Fibroblast of skin of right biceps (primary cell): ENCODE measurements at places on chromosomes 3 and 15.

DNA sequence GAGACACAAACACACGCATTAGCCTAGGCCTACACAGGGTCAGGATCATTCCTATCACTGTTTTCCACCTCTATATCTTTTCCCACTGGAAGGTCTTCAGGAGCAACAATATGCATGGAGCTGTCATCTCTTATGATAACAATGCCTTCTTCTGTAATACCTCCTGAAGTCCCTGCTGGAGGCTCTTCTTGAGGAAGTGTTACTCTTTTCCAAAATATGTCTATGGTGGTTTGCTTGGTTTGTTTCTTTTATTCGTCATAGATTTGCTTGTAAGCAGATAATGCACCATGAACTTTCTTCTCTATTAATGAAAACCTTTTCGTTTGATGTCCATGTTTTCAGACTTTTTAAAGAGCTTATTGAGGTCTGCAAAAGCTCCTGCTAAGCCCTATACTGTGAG, 109.3 kb downstream of the GMPS start:
- DNase-seq: peak; percentile 10

DNA sequence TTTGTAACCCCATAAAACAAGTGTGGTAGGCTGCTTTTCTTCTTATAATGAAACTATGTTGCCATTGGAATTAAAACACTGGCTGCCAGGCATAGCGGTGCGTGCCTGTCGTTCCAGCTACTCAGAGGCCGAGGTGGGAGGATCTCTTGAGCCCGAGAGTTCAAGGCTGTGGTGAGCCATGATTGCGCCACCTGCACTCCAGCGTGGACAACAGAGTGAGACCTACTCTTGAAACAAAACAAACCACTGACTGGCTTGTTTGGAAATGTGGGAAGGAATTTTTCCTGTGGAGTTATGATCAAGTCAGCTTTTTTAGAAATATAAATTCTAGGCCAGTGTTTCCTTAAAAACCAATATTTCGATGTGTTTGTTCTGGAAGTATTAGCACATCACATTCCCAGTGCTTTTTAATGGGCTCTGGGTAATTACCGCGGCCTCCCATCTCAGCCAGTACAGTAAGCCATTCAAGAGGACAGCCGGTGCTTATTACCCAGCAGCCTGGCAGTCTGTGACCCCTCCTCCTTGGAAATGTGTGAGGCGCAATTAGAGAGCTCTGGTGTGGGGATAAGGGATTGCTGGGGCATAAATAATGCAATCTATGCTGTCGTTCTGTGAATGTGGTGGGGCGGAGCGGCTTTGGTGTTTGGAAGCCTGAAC, 58.3 kb upstream of the TRAK1 start:
- DNase-seq: peak; percentile 83

- no peak for DNase-seq
Observed at GRCh38 chr3:112925969-112926368, 48.9 kb downstream of the CD200R1 start.

DNA sequence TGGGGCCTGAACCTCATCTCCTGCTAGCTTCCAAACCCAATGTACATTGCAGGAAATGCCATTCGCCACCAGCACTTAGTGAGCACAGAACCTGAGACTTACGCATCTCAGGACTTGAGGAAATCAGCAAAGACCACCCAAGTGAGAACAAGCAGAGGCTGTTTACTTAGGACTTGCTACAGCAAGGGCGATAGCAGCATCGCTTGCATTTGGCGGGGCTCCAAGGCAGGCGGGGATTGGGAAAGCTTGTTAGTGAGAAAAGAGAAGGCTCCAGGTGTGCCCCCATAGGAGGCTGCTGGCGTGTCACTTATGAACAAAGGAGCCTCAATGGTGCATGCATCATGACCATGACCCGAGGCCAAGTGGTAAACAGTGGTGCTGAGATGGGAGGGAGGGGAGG, 19.7 kb downstream of the SLC6A20 start:
- DNase-seq: no peak

GRCh38 chr3:45772341-45773035, 23.8 kb downstream of the SLC6A20 start:
- no peak for DNase-seq

DNA sequence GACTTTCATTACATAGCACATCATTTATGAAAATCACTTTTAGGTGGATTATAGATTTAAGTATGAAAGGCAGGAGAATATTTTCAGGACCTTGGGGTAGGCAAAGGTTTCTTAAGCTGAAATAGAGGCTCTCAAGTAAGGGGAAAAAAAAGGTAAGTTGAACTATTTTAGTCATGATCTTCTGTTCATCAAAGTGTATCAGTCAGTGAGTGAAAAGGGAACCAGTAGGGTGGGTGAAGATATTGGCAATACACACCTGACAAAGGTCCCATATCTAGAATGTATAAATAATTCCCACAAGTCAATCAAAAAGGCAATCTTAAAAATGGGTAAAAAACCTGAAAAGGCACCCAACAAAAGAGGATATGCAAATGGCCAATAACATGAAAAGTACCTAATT, 218.6 kb downstream of the KLF13 start:
- no peak for DNase-seq

GRCh38 chr3:156826144-156826895, at the start of gene LEKR1:
Gene LEKR1, plus strand, starts transcription at chr3:156826353. Its CDS starts 2,977 bp downstream, at chr3:156829330.
- DNase-seq: peak; percentile 90

- peak; percentile 95 for DNase-seq
Observed at GRCh38 chr15:69414701-69415167, 585 bp downstream of the KIF23 start.

- peak; percentile 100 for DNase-seq
Observed at GRCh38 chr3:52670621-52671521, 14.8 kb downstream of the PBRM1 start.

DNA sequence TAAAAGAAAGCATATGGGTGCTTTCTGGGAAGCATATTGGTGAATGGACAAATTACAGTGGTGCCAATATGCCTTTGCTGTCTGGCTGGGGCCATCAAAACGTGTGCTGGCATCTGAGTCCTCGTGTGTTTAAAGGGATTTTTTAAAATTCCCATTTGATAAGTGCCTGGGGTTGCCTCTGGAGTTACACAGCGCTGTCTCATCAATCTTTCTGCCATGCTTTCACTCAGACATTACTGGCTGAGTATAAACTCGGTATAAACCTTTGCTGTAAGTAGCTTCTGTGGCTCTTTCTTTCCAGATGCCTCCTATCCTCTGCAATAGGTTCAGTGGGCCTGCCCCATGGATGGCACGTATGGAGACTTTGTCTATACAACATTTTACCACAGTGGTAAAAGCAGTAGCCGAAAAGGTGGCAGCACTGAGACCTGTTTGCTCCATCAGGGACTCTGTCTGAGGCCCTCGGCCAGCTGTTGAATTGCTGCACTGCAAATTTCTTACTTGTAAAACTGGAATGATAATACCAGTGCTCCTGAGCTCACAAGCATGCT, 195.5 kb downstream of the LPP start:
- DNase-seq: peak; percentile 53

DNA sequence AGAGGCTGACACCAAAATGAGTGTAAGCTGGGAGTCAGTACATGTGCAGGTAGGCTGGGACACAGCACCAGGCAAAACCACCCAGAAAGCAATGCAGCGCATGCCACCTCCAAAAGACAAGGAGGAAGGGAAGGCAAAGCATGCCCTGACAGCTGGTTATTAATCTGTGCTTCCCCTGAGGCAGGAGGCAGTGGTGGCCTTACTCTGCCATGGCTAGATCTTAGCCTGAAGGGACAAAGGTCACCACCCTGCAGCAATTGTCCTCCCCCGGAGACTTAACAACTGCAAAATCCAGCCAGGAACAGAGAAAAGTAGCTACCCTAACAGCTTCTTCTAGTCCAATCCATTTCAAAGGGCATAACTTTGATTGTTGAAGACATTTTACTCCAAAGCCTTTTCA, 73.7 kb downstream of the PLD1 start:
- DNase-seq: no peak

GRCh38 chr3:101814835-101815234, 34.5 kb upstream of the NFKBIZ start:
- DNase-seq: no peak

DNA sequence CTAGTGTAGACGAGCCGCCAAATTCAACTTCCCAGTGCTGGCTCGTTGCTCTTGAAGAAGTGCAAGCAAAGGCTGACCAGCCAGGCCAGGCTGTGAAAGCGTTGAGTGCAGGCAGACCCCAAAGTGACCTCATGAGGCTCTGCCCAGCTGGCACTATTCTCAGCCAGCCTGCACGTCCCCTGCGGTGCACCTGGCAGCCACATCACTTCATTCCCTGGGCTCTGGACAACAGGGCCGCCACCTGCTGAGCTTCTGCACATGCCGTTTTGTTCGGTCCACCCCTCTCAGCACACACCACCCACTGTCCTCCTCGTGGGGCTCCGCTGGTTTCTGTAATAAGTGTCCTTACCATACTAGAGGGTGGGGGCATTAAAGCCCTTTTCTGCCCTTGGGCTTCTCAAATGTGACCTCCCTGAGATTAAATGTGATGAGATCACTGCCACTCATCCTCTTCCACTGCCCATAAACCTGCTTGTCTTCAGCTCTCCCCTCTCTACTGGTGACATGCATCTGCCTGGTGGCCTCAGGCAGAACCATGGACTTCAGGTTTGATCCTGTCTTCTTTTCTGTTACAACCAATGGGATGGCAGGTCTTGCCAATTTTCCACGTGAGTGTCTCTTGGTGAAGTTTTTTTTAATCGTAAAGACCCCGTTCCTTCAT, 6.1 kb downstream of the RASGRF1 start:
- no peak for DNase-seq

- DNase-seq: no peak
Observed at GRCh38 chr3:46196261-46196957, 11.7 kb downstream of the CCR1 start.

DNA sequence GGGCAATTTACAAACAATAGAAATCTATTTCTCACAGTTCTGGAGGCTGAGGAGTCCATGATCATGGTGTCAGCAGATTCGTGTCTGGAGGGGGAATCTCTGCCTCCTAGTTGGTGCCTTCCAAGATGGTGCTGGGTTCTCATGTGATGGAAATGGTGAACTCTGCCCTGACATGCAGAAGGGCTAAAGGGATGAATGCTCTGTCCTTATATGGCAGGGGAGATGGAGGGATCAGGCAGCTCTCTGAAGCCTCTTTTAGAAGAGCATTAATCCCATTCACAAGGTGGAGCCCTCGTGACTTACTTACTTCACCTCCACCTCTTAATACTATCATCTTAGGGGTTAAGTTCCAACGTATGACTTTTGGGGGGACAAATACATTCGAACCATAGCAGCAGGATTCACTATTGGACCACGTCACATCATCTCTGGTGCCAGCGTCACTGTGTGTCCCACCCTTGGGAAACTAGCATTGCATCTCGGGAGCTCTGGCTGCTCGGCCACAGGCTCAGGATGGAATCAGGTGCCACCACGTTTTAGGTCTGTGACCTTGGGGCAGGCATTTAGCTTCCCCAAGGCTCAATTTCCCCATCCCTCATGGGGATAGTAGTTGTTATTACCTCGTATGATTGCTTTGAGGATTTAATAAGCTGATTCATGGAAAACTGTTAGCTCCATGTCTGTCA, 53.0 kb downstream of the SV2B start:
- no peak for DNase-seq
